Naive thymus-derived CD8-positive, alpha-beta T cell (primary cell): ENCODE measurements at places on chromosomes 2 and 18. TPM values are rescaled to one million over a fixed set of nuclear protein-coding genes. Genes with fewer than 3 reads are reported as not detected.

Gene MOCOS
- 0.08 TPM for total RNA-seq

Gene RTP5
- not detected for total RNA-seq

Gene UGT1A3
- total RNA-seq = not detected

Gene SGO2
- total RNA-seq = 3.4 TPM

Gene RAPGEF4
- total RNA-seq = 1.2 TPM

Gene MTCL1
- total RNA-seq = 0.41 TPM

Gene CACNB4
- total RNA-seq = 1.1 TPM

Gene TCF7L1
- total RNA-seq = not detected

Gene TNFRSF11A
- 0.36 TPM for total RNA-seq

GRCh38 chr2:75079575-75079974, 119.7 kb downstream of the TACR1 start:
- DNase-seq = no peak

- no peak for DNase-seq
Measured at GRCh38 chr2:28004086-28004485, 113.6 kb downstream of the BABAM2 start.

DNA sequence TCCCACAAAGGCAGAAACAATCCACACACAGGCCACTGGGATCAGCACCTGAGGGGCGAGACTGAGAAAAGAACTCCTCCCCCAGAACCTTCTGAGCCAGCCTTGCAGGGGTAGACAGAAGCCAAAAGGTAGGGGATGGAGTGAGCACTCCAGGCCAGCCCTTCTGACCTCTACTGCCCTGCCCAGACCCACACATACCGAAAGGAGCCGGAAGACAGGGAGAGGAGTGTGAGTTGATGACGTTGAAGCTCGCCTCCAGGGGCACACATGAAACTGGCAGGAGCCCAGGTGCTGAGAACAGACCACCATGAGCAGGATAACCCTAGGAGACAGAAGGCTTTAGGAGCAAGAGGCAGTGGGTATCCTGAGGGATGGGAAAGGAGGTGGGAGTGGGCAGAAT, 1.8 kb downstream of the SLC23A3 start:
- DNase-seq = no peak

DNA sequence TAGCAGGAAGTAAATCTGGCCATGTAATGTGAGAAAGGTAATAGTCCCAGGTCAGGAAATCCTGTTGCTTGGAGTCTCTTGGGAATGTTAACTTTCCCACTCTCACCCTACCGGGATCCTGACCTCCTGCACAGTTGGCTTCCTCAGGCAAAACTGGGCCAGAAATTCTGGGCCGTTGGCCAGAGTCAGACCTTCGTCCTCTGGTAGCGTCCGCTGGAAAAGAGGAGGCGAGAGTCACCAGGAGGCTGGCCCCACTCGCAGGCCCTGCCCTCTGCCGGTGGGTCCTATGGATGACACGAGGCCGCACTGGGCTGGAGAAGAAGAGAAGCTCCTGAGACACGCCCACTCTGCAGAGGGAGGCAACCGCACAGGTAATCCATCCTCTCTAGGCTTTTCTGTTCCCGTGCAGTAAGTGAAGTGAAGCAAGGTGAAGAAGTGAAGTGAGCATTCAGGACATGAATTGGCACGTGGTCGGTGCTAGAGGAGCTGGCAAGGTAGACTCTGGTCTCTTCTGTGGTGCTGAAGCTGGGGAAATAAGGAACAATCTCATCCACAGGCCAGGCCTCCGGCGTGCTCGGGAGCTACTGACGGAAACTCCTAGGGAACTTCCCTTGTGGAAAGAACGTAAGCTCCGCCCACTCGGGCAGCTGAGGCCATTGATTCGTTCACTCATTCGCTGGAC, 182.7 kb upstream of the GLI2 start:
- DNase-seq = peak; percentile 12

DNA sequence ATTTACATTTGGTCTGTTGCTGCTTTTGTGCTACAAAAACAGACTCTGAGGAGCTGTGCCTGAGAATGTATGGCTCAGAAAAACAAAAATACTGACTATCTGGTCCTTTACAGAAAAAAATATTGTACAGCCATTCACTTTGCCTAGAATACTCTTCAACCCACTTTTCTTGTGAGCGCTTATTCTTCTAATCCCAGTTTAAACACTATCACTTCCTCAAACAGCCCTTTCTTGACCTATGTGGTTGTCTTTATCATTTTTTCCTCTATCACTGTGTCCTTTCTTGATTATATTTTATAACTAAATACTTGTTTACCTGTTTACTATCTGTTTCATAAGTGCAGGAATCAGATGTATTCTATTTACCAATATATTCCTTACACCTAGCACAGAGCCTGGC, 33.5 kb downstream of the CUL3 start:
- DNase-seq = no peak

DNA sequence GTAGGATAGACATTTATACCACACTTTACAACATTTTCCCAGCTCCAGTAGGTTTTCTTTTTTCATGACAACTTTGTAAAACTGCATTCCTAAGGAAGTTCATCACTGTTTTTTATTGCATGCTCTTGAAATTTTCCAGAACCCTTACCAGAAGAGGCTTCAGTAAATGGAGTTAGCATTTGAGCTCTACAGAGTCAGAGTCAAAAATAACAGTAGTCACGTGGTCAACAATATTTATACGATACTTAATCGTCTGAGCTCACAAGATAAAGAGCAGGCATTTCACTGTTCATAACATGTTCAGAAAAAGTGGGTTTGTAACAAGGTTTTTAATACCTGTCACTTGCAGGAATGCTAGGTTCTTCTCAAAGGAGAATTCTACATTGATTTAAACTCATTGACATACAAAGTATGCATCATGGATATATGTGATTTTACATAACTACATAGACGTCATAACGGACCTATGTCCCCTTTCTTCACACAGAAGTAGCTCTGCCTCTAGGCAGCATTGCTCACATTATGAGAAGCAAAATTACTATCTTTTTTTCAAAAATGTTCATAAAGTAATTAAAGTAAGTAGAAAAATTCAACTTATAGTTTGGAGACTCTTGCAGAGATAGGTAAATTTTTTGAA, 187.0 kb upstream of the COL3A1 start:
- DNase-seq = no peak

DNA sequence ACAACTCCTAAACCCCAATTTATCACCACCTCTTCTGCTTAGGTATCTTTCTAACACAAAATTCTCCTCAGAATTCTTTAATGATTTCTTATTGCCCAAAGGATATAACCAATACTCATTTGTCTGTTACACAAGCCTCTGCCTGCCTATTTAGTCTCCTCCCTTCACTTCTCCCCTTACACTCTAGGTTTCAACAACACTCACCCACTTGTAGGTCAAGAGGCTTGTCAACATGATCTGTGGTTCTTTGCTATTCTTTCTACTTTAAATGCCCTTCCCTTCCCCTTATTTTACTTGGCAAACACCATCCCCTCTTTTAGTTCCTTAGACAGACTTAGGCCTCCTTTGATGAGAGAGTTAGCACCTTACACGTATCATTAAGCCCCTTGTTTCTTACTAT, 69.0 kb upstream of the C2orf15 start:
- no peak for DNase-seq

DNA sequence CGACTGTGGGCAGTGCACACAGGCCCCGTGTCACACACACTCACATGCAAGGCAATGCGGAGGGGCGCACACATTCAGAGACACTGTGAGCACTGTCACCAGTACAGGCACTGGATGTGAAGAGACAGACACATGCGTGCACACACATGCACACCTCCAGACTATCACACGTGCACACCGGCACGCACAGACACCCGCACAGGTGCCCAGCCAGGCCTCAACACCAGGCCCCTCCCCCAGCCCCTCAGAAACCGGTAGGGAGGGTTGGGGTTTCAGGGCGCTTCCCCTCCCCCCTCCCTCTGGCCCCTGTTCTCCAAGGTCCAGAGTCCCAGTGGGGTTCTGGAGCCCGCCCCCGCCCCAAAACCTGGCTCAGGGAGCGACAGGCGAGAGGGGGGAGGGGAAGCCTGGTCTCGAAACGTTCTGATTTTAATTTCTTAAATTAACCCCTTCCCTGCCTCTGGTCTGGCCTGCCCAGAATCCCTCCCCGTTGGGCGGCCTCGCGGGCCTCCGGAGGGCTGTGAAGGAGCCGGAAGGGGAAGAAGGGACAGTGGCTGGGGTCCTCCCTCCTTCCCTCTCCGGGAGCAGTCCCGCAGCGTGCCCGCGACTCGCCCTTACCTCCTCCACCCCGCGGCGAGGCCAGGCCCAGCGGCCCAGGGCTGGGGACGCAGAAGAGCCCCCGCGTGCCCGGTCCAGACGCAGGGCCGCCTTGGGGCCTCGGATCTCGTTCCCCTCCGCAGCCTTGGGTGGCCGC, 558 bp downstream of the FBXO41 start:
- no peak for DNase-seq

DNA sequence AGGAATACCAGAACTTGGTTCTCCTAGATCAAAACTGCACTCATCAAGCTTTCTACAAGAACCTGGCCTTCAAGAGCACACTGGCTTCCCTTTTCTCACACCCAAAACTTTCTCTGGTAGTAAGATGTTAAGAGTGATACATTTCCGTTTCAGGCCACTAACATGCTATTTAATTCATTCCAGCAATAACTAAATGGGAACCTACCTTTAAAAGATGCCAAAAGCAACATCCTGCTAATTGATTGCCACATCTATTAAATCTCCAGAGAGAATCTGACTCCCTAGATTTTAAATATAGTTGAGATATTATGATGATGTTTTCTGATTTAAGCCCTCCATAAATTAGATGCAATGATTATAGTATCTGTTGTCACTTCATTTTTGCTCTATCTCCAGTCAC, 71.6 kb downstream of the KCTD18 start:
- no peak for DNase-seq

DNA sequence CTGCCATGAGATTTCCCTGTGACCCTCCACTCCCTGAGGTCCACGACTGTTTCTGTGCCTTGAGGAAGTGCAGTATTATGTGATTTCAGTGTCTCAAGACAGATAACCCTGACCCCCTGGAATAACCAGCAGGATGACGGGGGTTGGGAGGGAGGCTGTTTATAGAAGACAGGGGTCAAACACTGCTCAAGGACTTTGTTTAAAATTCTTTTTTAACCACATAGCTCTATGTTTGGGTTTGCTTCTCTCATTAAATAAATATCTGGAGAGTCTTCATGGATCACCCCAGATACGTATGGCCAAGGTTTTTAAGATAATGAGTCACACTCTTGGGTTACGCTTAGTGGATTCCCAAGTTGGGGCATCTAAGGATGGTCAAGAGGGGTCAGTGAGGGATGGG, 523.8 kb upstream of the TNP1 start:
- no peak for DNase-seq

- DNase-seq = no peak
Measured at GRCh38 chr18:3875376-3875775, 425.4 kb downstream of the TGIF1 start.

DNA sequence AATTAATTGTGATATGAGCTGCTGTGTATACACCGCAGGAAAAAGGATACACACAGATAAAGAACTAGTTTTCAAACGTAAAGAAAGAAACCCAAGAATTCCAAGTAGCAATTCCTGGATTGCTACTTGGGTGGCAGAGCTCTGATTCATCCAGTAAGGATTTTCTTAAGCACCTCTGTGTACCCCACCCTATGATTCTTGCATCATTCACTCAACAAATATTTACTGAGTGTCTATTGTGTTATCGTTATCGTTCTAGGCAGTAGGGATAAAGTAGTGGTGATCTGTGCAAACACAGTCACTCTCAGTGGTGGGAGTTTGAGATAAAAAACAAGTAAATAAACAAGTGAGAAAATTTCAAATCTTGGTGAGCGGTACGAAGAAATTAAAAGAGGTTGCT, 4.9 kb upstream of the TMEM200C start:
- DNase-seq = no peak

- no peak for DNase-seq
Measured at GRCh38 chr2:149994057-149994728, 406.6 kb upstream of the MMADHC start.

DNA sequence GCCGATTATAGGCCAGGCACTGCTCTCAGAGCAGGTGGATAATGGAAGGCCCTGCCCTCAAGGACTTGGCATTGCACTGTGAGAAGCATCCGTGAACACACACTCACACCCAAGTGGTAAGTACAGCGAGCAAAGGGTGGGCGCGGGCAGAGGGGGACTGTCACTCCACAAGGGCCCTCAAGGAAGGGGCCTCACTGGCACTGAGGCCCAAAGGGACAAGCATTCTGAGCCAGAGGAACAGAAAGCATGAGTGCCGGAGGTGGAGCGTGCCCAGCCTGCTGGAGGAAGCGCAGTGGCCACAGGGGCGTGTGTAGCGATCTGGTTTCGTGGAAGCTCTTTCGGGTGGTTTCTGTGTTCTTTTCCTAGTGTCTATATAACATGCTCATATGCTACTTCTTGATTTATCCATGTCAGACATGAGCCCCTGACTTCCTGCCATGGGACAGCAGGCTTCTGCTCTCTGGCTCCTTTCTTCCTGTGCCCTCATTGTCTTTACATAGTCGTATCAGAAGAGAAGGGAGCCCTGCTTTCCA, 132.7 kb upstream of the ASB18 start:
- DNase-seq = no peak

- DNase-seq = no peak
Measured at GRCh38 chr2:226354434-226354833, 445.2 kb downstream of the IRS1 start.

- DNase-seq = no peak
Measured at GRCh38 chr2:237184919-237185552, 99.3 kb downstream of the COPS8 start.

DNA sequence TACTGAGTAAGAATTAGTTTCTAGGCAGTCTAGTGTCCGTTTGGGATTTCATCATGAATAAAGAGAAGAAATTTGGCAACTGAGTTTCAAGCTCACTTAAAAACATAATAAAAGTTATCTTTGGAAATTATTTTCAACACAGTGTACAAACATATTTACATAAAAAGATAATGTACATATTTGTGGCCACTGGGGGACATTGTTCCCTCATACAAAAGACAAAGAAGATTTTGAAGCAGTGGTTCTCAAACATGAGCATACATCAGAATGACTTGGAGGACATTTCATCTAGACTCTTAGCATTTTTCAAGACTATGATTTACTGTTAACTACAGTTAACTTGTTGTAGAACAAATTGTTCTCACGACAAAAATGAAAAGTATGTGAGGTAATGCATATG, 15.7 kb upstream of the TTC21B start:
- DNase-seq = no peak

- no peak for DNase-seq
Measured at GRCh38 chr2:105617631-105618350, 126.9 kb upstream of the NCK2 start.
